ENCODE measurements at places on chromosomes 2 and 18.

DNA sequence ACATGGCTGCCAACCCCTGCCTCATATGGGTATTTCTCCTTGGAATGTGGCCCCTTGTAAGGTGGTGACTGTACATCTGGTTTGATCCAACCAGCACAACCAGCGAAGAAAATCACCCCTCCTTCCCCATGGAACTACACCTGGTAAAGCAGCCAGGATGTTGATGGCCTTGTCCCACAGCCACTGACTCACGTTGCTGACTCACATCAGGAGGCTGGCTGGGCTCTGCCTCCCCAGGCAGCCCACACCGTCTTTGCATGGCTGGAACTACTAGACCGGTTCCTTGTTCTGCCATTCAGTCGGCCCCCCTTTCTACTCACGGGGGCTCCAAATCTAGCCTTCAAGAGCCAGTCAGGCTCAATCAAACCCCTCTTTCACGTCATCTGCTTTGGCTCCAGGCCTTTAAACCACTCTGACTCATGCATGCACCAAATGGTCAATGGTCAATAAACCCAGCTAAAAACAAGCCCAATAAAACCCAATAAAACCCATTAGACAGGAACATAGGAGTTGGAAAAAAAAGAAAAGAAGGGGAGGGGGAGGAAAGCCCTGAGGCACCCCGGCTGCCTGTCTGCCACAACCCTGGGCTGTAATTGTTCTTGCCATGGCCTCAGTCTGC is 114.8 kb downstream of the PLB1 start:
- no peak for DNase-seq

DNA sequence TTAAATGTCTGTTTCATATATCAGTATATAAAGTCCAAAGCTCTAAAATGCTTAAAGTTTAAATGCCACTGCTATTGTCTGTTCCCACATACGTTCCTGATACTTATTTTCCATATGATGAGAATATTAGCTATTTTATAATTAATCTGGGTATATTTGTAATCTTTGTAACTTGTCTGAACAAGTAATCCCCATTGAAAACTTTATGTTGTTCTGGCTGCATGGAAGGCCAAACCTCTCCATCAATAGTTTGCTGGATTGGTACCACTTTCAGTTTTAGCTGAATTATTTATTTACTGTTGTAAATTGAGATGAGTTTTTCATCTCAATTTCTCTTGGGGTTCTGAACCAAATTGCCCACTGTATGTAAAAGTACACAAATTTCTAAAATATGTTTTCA is 1.5 kb downstream of the MBD5 start:
- DNase-seq: no peak

- no peak for DNase-seq
These were observed 138.4 kb upstream of the HS6ST1 start for GRCh38 chr2:128457006-128457604.

DNA sequence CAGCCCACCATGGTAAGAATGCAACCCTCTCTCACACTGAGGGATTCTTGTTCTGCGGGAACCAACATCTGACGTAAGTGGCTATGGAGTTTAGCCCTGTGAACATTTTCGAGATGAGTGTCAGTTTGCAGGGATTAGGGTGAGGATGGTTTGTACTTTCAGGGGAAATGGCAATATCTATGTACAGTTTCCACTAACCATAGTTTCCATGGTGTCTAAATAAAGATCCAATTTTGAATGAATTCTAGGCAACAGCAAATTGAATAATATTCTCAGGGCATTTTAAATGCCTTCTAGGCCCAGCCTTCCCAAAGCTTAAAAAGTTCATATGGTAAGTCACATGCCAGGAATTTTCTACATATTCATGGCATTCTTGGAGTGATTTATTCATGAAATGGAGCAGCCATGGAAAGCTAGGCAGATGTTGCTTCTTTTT is 105.4 kb upstream of the MMADHC start:
- DNase-seq: no peak

GRCh38 chr2:231627384-231628120 is 34.9 kb downstream of the TEX44 start:
- DNase-seq: no peak

GRCh38 chr2:237264480-237265219 is 149.3 kb downstream of the COL6A3 start:
- DNase-seq: no peak

DNA sequence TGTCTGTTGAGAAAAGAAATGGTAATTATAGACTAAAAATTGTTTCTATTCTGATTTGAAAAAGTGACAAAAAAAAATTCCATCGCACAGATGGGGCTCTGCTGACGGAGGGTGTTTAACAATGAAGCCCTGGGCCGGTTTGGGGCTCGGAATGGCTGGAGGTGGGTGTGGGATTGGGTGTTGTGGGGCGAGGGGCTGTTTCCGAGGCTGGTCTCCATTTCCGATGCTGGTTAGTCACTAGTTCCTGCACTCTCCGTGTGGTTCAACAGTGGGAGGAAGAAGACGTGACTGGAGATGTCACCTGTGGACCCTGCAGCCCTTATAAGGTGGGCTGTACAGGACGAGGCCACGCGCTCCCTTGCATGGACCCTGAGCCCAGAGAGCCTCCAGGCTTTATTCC is 143.2 kb downstream of the KLHL29 start:
- DNase-seq: no peak

DNA sequence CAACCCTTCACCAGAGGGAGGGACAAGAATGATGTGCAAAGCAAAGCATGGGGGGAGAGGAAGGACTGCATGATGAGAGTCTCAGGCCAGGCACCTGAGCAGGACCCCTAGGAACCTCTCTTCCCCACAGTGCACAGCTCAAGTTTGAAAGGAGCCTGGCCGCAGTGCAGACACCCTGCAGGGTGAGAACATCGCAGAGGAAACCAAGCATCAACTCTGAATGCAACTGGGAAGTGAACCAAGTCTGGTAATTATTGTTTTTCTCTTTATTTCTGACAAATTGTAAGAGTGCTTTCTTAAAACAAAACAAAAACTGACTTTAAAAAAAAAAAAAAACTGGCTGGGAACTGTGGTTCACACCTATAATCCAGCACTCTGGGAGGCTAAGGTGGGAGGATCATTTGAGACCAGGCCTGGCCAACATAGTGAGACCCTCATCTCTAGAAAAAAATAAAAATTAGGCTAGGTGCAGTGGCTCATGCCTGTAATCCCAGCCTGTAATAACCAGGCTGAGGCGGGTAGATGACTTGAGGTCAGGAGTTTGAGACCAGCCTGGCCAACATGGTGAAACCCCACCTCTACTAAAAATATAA is 15.3 kb downstream of the NPC1 start:
- no peak for DNase-seq

GRCh38 chr2:217903859-217904613 is 98.8 kb downstream of the TNS1 start:
- no peak for DNase-seq

DNA sequence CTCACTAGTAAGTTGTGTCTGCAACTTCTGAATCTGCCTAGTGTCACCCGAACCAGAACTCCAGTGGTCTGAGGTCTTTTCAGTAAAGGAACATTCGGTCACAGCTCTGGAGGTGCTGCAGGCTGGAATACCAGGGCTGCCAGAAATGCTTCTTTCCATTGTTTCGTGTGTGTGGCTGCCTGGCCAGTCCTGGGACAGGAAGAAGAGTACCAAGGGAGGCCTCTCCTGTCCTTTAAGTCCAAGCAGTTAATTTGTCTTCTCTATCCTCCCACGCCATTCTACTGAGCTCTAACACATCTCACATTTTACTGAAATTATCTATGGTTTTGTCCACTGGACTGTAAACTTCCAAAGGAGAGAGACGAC is 196.0 kb downstream of the LNPK start:
- no peak for DNase-seq

GRCh38 chr2:2681085-2681484 is 350.0 kb upstream of the MYT1L start:
- DNase-seq: no peak

DNA sequence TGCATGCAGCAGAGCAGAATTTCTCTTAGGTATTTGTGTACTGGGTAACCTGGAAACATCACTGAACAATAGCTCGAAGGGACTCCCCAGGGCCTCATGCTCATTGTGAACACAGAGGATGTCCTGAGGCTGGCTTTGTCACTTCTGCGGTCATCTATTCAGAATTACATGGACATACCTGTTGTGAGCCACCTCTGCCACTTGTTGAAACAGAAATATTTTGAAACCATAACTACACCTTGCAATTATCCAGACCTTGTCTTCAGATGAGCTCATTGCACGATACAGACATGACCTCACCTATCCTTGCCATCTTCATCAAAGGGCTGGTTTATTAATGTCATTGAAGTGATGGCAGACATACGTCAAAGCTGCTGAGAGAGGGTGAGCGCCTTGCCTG is 23.4 kb upstream of the CREG2 start:
- no peak for DNase-seq

DNA sequence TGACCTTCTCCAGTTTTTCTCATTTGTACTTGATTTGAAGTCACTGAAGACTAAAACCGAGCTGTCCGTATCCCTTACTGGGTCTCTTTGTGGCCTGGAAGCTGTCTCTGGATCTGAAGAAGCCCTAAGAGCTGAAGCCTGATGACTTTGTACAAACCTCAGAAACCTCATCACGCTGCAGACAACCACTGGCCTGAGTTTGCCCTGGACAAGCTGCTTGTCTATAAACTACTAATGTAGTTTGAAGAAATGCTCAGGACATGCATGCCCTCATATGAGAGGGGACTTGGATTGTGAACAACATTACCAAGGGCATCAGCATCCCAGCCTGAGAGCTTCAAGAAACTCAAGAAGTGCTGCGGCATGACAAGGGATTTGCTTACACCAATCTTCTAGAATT is 79.3 kb upstream of the CBLN2 start:
- no peak for DNase-seq

DNA sequence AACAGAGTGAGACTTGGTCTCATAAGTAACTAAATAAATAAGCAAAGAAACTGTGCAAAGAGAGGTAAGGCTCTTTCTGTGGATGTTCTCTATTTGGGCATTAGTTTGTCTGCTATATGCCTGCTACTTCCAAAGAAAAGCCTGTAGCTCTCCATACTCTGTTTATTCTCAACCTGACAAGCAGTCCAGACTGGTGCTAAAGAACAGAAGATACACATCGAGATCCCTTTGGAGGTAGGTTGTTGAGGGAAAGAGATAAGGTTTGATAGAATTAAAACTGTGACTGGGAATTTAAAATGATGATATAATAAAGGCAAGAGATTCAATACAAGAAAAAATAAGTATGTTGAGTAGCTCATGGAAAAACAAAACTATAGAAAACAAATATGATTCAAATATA is 885.1 kb upstream of the FSHR start:
- DNase-seq: no peak

DNA sequence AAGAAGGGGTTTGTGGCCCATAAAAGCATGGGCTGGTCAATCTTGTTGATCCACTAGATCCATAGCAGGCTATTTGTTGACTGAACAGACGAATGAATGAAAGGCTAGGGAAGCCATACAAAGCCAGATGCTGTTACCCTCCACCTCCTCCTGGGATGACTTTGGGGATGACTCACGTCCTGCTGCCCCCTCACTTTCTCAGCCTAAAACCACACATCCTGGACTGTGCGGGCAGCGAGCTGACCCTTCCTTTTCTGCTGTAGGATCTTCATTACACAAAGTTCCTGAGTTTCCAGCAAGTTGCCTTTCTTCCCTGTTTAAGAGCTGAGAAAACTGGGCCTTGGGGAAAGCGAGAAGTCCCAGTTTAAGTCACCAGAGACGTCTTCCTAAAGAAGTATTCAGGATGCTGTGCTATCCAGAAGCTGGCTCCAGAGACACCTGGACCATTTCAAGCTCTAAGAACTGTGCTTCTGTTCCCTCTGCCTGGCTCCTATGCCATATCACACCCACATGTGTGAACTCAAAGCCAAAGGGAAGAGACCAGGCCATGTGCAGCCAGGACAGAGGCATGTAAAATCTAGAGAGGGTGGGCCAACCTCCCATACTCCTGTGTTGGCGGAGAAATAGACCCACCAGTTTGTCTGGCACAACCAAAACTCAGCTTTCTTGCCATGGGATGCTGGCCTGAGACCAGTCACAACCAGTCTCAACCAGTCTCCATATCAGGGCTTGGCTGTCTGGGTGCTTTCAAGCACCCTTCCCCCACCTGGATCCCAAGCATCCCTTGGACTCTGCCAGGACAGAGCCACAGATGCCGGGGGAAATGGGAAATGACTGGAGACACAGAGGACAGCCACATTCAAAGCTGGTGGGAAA is 4.7 kb upstream of the SLC20A1 start:
- DNase-seq: no peak

- no peak for DNase-seq
These were observed 13.1 kb upstream of the NAB1 start for GRCh38 chr2:190635781-190636180.

- DNase-seq: no peak
These were observed 16.2 kb downstream of the PARD6G start for GRCh38 chr18:80231151-80231550.

DNA sequence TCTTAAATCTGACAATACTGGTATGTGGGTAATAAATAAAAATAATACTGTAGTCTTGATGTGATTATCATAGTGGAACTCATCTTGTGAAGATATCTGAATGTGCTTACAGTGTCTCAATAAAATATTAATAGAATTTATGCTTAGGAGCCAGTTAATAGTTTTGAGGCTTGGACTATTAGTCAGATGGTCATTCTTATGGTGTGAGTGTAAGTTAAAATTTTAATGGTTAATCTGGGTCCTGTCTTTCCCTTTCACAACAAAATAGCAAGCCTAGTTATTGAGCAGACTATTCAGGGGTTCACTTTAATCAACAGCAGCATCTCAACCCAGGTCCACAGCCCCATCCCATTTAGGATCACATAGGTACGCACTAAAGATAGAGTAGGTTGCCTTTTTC is 138.9 kb downstream of the HAUS1 start:
- no peak for DNase-seq

DNA sequence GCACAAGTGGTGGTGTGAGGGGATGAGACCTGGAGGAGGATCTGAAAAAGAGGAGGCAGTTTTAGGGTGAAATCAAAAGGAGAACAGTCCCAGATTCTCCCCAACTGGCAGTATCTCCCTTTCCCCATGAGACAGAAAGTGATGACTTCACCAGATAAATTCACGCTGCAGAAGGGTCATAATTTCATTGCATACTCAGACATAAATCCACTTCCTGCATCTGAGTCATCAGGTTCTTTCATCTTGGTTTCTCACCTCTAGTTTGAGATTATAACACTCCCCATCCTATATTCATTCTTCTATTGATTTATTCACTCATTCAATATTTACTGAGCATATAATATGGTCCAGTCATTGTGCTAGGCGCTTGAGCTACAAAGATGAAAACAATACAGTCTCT is 64.7 kb downstream of the CCDC148 start:
- no peak for DNase-seq
